ENCODE measurements at places on chromosomes 1 and 21.

DNA sequence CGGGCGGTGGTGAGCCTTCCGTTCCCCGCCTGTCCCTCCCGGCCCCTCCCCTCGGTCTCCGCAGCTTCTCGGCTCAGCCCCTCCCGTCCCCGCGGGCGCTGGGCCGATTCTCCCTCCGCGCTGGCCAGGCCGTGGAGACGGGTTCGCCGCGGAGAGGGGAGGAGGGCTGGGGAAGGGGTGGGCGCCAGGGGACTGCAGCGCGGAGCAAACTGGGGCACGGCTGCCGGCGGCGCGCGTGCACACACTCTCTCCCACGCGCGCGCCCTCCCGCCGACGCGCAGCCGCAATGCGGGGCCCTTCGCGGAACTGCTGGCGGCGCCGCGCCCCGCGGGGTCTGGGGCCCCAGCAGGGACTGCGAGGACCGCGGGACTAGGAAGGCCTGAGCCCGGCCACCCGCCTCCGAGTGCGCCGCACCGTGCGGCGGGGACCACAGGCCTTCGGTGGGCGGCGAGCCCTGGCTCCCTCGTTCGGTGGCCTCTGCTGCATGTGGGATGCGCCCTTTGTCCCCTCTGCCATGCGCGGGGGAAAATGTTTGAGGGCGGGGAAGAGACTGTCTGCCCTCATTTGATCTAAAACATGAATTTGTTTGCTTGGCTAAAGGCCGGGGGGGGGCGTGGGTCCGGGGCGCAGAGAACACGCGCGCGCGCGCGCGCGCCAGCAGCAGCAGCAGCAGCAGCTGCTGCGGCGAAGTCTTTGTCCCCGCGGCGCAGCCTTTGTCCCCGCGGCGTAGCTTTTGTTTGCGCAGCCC, 90.7 kb upstream of the VAMP3 start:
- peak; percentile 46 for DNase-seq

GRCh38 chr1:82762829-82763532, 962.2 kb downstream of the ADGRL2 start:
- DNase-seq: no peak

DNA sequence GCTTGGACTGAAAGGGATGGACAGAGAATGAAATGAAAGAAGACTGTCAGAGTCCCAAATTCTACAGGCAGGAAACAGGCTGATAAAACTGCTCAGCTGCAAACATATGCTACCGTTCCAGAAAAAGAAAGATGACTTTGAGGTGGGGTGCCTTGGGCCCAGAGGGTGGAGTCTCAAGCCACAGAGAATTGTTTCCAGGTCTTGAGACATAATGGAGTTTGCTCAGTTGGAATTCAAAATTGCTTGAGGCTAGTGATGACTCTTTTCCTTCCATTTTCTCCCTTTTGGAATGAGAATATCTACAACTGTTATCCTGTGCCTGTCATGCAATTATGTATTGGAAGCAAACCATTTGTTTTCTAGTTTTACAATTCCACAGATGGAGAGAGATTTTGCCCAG, 23.6 kb upstream of the PSEN2 start:
- DNase-seq: no peak

DNA sequence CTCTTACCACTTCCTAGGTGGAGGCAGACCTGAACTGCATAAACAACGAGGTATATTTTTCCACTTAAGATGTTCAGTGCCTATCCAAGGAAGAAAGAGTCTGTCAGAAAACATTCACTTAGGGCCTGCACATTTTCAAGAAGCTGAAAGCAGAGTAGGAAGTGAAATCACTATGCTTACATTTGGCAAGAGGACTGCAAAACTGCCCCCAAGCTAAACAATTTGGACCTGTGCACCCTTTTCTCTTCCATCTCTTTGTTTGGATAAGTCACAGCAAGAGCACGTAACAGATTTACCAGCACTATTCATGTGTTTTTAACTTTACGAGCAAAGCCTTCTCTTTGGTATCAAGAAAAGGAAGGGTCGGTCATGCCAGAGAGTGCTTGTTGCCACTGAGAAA, 13.2 kb upstream of the BEND5 start:
- no peak for DNase-seq

DNA sequence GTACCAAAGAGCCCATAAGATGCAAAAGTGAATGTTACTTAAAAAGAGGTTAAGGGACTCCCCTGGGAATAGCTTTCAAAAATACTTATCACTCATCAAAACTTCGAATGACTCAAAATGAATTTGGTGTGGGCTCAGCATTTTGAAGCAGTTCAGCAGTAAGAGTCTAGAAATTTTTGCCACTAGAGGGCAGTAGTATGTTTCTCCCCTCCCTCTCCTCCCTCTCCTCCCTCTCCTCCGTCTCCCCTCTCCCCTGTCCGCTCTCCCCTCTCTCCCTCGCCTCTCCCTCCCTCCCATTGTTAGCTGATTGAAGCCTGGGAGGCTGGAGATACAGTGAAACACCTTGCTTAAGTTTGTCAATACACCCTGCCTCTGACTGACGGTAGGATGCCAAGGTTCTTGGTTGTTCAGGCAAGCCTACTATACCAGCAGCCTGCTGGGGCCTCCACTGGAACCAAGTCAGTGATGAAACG, 70.8 kb upstream of the TENT5C start:
- DNase-seq: peak; percentile 26

DNA sequence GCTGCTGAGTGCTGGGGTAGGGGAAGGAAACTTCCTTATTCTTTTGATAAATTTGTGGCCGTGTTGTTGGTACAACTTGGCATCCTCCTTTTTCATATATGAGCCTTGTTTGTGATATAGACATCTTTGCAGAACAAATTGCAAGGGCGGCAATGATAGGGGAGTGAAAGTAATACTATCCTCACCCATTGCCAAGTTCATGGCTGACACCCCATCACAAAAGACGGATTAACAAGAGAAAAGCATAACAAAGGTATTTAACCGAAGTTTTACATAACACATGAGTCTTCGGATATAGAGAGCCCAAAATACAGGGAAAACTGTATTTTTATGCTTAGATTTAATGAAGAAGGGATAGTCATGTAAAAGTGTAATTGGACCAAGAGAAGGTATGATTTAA, 86.3 kb upstream of the TMPRSS2 start:
- DNase-seq: no peak

- DNase-seq: no peak
Observed at GRCh38 chr1:214720561-214720960, 117.6 kb downstream of the CENPF start.

DNA sequence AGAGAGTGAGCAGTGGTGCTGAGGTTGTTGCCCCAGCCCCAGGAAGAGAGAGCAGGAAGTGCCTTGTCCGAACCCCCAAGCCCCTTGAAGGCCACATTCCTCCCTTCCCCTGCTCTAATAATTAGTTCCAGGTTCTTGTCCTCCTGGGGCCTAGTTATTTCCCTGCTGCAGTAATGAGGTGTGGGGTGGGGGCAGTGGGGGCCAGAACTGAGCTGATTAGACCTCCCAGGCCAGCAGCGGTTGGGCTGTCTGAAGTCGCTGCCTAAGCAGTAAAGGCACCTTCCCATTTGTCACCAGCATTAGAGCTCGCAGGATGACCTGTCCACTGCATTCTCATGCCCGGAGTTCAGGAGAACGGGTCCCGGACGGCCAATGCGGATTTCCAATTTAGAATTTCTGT, 186.5 kb upstream of the CSF3R start:
- no peak for DNase-seq

DNA sequence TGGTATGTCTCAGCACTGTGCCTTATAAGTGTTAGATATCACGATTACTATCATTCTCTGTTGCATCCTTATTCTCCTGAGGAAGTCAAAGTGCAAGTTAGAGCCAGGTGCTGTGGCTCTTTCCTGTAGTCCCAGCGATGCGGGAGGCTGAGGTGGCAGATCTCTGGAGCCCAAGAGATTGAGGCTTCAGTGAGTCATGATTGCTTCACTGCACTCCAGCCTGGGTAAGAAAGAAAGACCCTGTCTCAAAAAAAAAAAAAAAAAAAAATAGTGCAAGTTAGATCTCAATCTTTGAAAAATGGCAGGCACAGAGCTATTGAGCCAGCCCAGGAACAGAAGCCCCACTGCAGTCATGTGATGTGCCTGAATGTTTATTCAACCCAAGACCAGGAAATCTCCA, 147.8 kb upstream of the POGK start:
- DNase-seq: no peak

GRCh38 chr1:38589036-38589435, 270.5 kb downstream of the RRAGC start:
- DNase-seq: no peak

- no peak for DNase-seq
Observed at GRCh38 chr1:154391086-154391770, 13.9 kb upstream of the IL6R start.

DNA sequence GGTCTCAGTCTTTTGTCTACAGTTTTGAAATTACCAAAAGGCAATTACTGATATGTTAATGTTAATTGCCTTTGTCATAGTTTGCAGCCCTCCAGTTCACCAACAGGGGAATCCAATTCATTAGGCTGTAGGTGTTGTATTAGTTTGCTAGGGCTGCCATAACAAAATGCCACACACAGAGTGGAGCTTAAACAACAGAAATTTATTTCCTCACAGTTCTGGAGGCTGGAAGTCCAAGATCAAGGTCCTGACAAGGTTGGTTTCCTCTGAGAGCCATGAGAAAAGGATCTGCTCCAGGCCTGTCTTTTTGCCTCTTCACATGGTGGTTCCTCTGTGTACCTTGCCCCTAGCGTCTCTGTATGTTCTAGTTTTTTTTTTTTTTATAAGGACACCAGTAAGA, 1.3 kb downstream of the RTCA start:
- no peak for DNase-seq

- DNase-seq: no peak
Observed at GRCh38 chr1:199751506-199751905, 276.0 kb upstream of the NR5A2 start.

GRCh38 chr1:53644909-53645689, 93.9 kb downstream of the GLIS1 start:
- DNase-seq: no peak

GRCh38 chr1:185551008-185551407, 183.2 kb upstream of the HMCN1 start:
- DNase-seq: no peak

GRCh38 chr1:150507912-150508864, at the start of gene ECM1:
ECM1 (plus strand) TSS chr1:150508109; CDS start chr1:150508210, 101 bp downstream.
- no peak for DNase-seq

- peak; percentile 51 for DNase-seq
Observed at GRCh38 chr1:43935711-43936427, 2.3 kb downstream of the ARTN start.

DNA sequence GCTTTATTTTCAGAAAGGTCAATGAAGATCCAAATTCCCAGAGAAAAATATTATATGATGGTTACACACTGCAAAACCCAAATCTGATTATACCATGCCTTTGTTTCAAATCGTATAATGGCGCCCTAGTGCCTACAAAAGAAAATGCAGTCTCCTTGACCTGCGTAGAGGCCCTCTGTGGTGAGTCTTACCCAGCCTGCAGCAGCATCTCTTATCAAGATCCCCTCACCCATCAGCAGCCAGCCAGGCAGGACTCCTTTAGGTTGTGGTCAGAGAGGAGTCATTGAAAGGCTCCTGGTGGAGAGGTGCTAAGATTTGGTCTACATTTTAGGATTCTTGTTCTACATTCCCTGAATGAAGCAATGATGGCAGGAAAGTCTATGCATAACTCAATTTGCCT, 23.7 kb upstream of the DAB1 start:
- DNase-seq: no peak

GRCh38 chr1:157580179-157580827, 17.6 kb downstream of the FCRL4 start:
- DNase-seq: peak; percentile 46

DNA sequence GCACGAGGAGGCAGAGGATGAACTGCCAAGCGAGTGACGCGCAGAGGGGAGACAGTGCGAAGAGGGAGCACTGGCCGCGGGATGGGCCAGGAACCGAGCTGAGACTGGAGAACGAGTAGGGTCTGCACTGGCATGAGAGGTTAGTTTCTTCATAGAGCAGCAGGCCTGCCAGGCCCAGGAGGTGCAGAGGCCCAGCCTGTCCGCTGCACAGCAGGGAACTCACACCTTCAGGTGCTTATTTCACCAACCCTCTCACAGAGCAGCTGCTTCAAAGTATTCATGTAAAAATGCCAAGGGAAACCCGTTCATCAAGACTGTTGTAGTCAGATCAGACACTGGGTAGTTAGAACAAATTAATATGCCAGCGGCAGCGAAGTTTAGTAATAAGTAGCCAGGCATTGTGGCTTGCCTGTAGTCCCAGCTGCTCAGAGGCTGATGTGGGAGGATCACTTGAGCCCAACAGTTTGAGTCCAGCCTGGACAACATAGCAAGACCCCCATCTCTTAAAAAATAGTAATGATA, 144.5 kb downstream of the SLC45A1 start:
- DNase-seq: no peak

GRCh38 chr21:41482301-41482700, 25.7 kb downstream of the TMPRSS2 start:
- no peak for DNase-seq

- no peak for DNase-seq
Observed at GRCh38 chr21:46662765-46663500, 27.5 kb downstream of the PRMT2 start.

GRCh38 chr1:217425422-217425821, 205.5 kb downstream of the GPATCH2 start:
- DNase-seq: no peak

DNA sequence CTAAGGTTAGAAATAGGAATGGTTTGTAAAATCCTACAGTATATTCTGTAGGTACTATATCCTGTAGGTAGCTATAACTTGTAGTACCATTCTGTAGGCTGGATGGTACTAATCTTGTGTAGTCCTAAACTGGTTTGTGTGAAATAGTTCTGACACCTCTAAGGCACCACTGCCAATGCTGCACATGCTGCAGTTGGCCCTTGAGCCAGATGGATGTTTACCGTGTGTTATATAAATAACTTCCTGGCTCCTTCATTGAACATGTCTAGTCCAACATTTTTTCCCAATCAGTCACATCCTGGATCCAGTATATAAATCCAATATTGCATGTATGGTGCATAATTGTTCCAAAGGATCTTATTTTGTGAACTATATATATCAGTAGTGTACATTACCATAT, 89.5 kb upstream of the GNG4 start:
- no peak for DNase-seq

GRCh38 chr1:100530880-100531487, 7.0 kb upstream of the GPR88 start:
- DNase-seq: no peak

GRCh38 chr21:41993744-41994143, 16.4 kb downstream of the ZBTB21 start:
- no peak for DNase-seq

DNA sequence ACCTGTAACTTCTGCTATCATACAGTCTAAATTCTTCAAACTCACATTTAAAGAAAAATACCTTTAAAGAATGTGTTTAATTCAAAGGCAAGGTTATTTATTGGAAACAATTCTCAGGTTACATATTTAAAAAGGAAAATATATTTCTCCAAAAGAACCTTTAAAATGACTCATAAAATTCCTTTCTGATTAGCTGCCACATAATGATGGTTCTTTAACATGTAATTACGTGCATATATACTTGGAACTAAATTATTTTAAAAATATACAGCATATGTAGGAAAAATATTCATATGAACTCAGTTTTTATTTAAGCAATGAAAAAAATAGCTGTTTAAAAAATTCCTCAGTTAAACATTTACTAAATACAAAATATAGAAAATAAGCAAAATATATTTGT, 173.6 kb downstream of the COP1 start:
- no peak for DNase-seq

GRCh38 chr21:14773777-14774345, 227.7 kb upstream of the SAMSN1 start:
- peak; percentile 28 for DNase-seq

- DNase-seq: no peak
Observed at GRCh38 chr1:171017426-171017825, 73.3 kb upstream of the FMO3 start.

GRCh38 chr1:161330346-161330745, 16.2 kb downstream of the SDHC start:
- no peak for DNase-seq

GRCh38 chr1:15212954-15213291, 34.1 kb upstream of the FHAD1 start:
- no peak for DNase-seq
